CD8-positive, alpha-beta T cell (primary cell): ENCODE measurements at places on chromosomes 3 and 15.
A peak's percentile ranks its signal among the peaks of the same experiment; 100 is the strongest.

- no peak for DNase-seq
These were observed 333.0 kb downstream of the LPP start for GRCh38 chr3:188486952-188487351.

DNA sequence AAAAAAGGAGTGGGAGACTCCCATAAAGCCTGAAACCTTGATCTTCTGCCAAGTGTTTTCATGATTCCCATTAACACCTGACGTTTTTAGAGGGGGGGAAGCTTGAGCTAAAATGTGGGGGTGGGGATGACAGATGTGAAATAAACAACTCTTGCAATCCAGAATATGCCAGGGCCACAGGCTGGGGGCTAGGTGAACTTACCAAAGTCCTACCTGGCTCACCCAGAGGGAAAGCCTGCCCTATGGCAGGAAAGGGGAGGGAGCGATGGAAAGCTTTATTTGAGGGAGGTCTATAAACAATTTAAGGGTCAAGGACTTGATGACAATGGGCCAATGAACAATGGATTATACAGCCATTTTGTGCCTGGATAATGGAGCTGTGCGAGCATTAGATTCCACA, 108.3 kb downstream of the LRIG1 start:
- no peak for DNase-seq

DNA sequence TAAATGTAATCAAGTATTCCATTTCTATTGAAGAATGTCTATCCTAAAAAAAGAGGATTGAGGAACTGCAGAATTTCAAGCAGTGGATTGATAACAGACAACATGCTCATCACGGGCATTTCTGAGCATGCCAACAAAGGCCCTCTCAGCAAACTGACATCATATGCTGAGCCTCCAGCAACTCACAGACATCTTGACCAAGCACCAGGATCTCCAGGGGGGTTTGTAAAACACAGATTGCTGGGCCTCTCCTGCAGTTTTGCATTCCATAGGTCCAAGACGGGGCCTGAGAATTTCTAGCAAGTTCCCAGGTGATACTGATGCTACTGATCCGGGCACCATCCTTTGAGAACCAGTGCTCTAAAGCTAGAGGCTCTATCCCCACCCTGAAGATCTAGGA, 85.0 kb downstream of the FOXP1 start:
- no peak for DNase-seq

- no peak for DNase-seq
These were observed 81.6 kb downstream of the LRRC49 start for GRCh38 chr15:70974004-70974832.

DNA sequence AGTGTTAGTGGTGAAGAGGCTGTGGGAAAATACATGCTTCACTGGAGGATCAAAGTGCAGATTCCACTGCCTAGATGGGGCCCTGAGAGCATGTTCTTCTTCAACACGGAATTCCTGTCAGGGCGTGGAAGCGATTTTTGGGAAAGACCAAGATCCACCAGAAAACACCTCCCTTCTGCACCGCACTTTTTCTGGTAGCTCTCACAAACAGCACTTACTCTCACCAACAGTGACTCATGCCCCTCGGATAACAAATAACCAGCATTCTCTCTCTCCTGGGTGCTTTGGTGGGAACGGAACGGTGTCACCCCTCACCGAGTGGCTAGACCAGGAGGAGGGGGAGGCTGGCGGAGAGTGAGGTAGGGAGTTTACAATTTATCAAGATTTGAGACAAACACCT, 40.1 kb downstream of the ADAMTSL3 start:
- DNase-seq: no peak

DNA sequence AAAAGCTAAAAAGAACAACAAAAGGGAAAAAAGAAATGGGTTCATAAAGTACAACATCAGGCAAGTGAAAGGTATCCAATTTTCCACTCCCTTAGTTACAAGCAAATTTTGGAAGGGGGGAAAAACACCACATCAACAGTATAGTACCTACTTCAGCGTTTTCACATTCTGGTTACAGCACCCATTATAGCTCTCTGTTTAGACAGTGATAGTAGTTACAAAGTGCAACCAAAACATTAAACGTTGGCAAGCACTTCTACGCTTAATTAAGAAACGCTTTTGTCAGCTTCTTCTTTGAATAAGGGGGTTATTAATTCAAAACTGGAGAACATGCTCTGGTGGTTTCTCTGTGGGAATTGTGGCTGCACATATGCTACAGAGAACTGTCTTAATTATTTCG, 180.2 kb downstream of the VPS13C start:
- no peak for DNase-seq

GRCh38 chr15:40150163-40150925, 10.5 kb upstream of the BUB1B start:
- no peak for DNase-seq

DNA sequence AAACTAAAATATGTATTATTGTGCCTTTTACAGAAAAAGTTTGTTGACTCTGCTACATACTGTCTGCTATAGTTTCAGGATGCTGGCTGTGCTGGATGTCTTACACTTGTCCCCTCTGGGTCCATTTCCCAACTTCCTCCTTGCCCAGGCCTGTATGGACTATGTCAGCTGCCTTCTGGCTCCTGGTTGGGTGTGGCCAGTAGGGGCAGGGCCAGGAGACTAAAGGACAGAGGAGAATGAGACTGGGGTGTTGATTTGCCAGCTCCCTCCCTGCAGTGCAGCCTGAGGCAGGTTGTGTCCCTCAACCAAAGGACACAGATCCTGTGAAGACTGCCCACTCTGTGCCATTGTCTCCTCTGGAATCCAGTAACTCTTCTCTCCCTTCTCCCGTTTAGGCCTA, 90.6 kb upstream of the UBE2E2 start:
- DNase-seq: no peak

GRCh38 chr3:111870620-111871019, 11.6 kb downstream of the PHLDB2 start:
- no peak for DNase-seq

DNA sequence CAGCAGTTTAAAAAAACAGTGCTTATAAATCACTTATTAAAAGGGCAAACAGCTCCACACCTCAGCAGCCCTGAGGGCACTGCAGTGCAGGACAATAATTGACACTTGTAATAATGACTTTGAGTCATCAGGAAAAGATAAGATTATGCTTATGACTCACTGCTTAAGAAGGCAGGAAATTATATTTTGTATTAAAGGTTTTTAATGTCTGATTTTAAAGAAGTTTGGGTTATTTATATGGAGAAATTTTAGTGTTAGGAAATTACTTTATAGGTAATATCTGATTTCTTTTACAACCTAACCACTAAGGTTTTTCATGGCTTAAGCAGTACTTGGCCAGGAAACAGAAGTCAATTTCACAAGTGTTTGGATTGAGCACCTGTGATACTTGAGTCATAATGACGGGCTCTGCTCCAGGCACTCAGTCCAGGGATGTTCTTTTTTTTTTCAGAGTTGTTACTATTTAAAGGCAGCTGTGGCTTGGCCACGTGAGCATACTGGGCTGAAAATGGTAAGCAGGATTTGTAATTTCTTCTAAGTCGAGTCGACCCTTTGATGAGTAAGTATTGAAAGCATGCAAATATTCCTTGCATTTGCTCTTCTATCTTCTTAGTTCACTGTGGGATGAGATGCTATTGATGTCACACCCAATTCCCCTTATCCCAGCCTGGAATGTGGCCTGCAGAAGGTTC, 21.6 kb upstream of the SLC6A20 start:
- no peak for DNase-seq

DNA sequence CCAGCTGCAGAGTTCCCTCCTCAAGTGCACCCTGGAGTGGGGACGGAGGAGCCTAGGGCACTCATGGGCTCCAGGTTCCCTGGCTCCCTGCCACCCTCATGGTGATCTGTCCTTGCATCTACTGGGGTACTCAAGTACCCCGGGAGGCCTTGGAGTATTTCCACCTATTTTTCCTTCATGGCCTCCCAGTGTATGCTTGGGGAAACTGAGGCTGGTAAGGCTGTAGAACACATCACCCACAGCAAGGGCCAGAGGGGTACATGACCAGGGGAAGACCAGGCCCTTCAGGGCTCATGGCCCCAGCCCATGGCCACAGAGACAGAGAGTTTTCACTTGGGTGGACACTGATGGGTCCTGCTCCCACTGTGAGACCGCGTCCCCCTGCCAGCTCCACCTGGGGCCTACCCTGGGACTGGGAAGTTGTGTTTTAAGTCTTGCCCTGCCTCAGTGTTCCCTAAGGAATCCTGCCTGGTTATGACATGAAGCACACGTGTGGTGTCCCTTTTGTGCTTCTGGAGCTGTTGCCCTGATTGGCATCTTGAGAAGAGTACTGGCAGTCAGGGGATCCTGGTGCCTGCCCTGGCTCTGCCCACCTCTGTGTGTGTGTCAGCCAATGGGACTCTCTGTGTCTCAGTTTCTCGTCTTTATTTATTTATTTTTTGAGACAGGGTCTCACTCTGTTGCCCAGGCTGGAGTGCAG, 132.8 kb downstream of the TJP1 start:
- no peak for DNase-seq

GRCh38 chr3:183131186-183131725, 31.3 kb downstream of the LAMP3 start:
- DNase-seq: no peak

DNA sequence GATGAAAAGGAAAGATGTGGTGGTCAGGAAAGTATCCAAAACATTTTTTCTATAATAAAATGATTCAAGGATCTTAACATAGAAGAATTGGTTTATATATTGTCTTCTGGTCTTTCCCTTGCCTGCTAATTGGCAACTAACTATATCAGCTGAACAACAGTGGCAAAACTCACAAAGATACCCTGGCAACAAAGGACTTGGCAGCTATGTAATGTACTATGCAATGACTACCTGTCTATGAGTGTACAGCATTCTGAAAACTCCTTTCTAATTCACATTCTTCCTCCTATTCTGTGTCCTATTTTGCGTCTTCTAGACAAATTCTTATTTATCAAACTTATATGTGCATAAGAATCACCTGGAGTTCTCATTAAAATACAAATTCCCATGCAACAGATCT, 15.7 kb upstream of the SERPINI2 start:
- DNase-seq: no peak

DNA sequence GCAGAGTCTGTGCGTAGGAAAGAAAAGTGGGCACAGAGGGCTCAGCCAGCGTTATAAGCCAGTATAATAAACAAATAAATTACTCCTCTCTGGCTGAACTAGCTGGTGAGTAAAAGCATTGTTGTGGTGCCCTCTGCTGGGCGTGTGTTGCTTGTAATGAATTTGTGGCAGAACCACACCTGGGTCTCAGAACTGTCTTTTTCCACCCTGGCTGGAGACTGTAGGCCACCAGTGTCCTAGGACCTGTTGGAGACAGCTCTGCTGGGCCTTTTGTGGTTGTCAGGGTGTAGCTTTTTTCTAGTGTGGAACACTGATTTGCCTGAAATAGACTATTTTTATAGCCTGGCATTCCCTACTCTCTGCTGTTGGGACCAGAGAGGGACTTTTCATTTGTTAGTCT, 130.5 kb upstream of the EIF1B start:
- peak; percentile 26 for DNase-seq

GRCh38 chr15:49490966-49491365, 67.9 kb downstream of the FGF7 start:
- DNase-seq: no peak

- no peak for DNase-seq
These were observed 615.6 kb upstream of the ADAMTS9 start for GRCh38 chr3:65303431-65303830.

GRCh38 chr3:49469037-49469935, 781 bp upstream of the DAG1 start:
- no peak for DNase-seq

GRCh38 chr3:51350751-51351150, 34.3 kb upstream of the MANF start:
- no peak for DNase-seq

GRCh38 chr3:193826159-193826795, 233.3 kb downstream of the OPA1 start:
- DNase-seq: no peak

DNA sequence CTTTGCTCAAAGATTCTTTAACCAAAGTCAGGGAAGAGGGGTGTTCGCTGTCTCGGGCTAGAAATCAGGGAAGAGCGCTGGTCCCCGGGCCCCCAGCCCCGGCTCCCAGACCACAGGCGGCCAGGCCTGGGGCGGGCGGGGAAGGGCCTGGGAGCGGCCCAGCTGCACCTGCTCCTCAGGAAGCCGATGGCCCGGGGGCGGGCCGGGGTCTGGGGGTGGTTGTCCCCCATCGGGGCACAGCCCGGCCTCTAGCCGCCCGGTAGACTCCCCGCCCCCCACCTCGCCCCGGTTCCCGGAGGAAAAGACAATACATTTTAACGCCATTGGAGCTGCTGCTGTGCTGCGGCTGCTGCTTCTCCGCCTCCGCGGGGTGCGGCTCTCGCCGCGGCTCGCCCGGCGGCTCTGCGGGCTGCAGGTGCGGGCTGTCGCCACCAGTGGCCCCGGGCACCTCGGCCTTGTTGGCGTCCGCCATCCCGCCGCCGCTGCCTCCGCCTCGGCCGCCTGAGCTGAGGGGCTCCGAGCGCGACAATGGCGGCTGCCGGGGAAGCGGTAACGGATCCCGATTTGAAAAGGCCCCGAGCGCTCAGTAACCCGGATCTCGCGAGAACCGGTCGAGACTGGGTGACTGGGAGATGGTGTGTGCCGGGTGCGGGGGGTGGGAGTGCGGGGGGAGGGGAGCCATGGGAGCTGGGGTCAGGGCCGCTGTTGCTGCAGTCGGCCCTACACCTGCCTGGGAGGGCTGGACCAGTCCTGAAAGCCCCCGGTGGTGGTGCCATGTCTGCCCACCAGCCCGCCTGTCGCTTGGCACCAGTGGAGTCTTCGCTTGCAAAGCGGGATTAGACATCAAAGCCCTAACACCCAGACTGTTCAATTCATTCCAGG, at the start of gene MYEF2:
Gene MYEF2 (minus strand): TSS at position 530 of the 882 bp plus-strand sequence. CDS start 58 bp downstream, at position 472.
- peak; percentile 71 for DNase-seq

DNA sequence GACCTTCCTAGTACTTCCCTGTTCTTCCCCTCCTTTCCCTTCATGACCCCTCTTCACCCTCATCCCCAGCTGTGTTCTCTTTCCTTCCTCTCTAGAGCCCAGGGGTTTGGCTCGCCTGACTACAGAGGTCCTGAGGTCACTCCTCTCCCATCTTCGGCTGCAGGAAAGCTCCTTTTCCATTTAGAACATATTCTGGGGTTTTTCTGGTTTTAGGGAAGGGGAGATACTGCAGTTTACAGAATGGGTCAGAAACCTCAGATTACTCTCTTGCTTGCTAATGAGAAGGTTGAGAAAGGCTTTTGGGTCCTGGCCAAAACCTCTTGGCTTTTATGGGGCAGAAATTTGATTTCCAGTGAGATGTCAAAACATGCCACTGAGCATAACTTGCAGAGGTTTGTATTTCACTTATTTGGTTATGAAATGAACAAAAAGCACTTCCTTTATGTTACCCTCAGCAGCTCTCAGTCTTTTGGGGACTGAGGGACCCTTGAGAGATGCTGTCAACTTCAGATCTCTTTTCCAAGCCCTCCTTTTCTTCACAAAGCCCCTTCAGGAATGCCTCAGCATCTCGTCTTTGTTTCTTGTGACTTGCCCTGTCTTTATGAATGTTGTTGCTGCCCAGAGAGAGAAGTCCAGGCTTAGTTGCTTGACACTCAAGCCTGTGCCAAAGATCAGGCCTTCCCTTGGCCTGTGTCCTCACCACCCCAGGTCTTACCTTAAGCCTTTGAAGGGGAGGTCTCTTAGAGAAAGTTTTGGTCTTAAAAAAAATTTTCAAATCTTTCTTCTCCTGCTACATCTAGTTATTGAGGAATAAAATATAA, 121.7 kb upstream of the TPM1 start:
- DNase-seq: no peak

GRCh38 chr3:58494107-58494506, 2.2 kb downstream of the KCTD6 start:
- DNase-seq: no peak
